Jurkat, Clone E6-1 (cell line): ENCODE measurements at places on chromosomes 5 and 9.

DNA sequence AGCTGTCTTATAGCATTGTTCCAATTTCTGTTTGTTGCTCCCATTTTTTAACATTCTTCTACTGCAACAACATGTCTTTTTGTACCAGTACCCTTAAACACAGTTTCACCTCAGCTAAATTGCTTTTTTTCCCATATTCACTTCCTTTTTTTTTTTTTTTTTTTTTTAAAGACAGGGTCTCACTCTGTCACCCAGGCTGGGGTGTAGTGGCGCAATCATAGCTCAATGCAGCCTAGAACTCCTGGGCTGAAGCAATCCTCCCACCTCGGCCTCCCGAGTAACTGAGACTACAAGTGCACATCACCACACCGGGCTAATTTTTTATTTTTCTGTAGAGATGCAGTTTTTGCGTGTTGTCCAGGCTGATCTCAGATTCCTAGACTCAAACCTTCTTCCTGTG is 161.3 kb downstream of the NIPBL start:
- DNase-seq, result no peak

DNA sequence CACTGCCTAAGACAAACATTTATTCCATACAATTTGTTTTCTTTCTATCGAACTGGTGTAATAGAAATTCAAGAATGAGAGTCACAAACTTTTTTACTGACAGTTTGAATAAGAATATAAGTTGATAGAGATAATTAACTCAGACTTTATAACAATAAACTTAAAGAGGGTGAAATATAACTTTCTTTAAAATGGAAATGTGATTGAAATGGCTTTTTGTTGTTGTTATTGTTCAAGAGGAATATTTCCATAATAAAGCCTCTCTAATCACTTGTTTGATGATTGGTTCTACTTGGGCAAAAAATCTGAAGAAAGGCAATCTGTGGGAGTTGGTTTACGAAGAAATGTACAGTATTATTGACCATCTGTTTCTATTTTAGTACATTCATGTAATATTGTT is 79.3 kb downstream of the ST8SIA4 start:
- DNase-seq, result no peak

DNA sequence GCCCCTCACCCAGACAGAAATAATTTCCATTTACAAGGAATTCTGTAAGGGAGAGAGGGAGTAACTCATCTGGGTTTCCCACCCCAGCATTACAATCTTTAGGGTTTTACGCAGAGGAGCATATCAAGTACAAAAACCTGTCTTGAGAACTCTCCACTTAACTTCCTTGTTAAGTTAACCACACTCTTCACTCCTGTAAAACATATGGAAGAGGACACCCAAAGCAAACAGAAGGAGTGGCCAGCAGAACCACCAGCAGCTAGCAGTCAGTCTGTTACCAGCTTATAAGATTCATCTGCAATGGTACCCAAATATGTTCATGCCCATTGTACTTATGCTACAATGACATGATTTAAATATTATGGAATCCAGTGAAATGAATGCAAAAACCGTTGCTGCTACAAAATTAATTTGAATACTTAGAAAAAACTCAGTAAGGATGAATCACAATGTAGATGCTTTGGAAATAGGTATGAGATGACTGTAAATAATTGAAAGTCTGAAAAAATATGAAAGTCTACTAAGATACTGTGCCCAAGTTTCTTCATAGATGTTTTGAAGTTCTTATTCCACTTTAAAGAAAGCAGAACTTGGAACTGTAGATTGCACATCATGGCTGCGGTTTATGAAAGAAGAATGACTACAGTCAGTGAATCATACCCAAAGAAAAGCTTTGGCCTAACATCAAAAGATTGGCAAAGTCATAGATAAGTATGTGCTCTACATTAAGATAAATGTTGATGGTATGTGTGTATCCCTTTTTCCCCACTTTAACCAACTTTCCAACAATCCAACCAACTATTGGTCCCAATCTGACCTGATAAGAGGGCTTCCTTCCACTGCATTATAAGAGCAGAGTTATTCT is 233.6 kb downstream of the ACTL7B start:
- no peak for DNase-seq

- no peak for DNase-seq
Observed at GRCh38 chr5:63081402-63081801, 502.8 kb downstream of the LRRC70 start.

GRCh38 chr5:145495741-145496140 is 339.4 kb downstream of the PRELID2 start:
- DNase-seq, result no peak

GRCh38 chr9:130837643-130838042 is 2.6 kb downstream of the ABL1 start:
- DNase-seq, result no peak

DNA sequence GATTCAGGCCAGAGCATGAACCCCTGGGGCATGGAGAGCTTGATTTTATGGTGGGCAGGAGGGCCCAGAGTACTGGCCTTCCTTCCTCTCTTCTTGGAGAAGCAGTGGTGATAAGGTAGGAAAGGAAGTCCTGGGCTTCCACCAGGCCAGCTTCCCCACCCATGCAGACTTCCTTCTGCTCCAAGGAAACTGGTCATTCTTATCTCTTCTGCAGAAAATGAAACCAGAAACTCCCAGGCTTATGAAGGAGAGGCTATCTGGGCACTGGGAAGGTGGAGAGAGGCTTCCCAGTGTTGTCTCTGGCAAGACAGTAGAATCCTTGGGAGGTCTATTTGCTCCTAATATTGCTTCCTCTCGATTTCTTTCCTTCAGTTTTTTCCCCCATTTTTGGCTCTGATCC is 110.5 kb upstream of the EQTN start:
- no peak for DNase-seq

DNA sequence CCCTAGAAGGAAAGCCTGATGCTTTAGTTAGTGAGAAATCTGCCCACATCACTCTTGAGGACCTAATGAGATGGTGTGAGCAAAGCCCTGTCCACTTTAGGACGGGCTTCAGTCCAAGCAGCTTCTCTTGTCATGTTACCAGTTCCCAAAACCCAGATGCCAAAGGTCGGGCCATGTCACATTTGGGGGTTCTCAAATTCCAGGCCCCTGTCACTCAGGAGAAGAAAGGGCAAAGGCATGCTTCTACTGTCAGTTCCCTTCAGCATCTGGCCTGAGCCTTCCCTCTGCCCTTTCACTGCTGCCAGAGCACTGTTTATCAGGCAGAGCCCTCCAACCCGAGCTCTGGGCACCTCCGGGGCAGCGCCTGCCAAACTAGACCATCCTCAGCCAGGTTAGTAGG is 556.0 kb downstream of the BNC2 start:
- no peak for DNase-seq

DNA sequence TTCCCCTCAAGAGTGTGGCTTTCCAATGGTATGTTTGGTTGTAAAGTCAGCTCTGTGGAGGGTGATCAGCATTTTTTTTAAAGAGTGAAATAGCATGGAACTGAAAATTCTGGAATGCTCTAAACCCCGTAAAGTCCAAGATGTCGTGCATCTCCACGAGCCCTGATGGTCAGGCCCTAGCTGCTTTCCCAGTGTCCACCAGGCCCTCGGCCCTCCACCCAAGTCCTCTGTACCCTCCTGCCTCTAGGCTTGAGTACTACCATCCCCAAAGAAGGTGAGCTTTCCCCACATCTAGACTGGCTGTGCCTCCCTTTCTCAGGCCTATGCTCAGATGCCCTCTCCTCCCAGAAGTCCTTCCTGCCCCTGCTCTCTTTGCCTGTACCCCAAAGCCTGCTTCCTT is 280.3 kb downstream of the GADD45G start:
- no peak for DNase-seq

GRCh38 chr9:22079873-22080341 is 70.8 kb upstream of the CDKN2B start:
- DNase-seq, result no peak

GRCh38 chr5:55232271-55232984 is 980 bp downstream of the CCNO start:
- no peak for DNase-seq

DNA sequence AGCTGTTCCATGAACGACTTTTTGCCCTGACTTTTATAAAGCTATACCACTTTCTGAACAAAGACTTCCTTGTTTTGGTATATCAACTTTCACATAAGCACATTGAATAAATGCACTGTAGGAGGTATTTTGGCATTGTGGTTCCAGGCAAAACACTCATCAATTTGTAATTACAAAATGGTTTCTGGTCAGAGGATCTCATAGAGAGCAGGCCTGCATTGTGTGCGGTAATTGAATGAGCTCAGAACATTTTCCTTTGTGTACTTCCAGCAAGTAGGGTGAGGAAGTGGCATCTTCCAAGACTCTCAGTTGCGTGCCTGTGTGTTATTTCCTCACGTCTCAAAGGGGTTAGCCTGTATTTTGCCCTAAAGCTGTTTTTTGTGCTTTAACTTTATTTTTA is 89.2 kb downstream of the PDE6A start:
- no peak for DNase-seq

- DNase-seq, result no peak
Observed at GRCh38 chr5:142959683-142960657, 189.8 kb downstream of the ARHGAP26 start.

GRCh38 chr5:1885868-1886845 is 3.4 kb upstream of the IRX4 start:
- DNase-seq, result no peak

GRCh38 chr5:136133222-136133921 is 727 bp downstream of the SMAD5 start:
- DNase-seq, result peak; percentile 16

DNA sequence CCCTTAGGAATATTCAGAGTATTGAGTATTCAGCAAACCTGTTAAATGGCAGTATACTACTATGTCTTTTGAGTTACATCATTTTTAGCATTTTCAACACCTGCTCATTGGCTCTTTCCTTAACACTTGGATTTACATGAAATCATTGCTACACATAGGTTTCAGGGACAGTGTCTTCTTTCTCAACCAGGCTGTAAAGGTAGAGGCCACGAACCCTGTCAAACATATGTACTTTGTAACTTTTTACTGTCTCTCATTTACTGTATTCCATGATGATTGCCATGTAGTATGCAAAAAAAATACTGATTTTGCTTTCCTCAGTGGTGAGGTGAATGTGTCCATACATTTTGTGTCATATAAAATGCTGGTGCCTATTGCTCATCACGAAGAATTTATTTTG is 264.4 kb downstream of the SLCO4C1 start:
- DNase-seq, result no peak
